NCI-H146 (cell line): ENCODE measurements at places on chromosomes 4 and X.

DNA sequence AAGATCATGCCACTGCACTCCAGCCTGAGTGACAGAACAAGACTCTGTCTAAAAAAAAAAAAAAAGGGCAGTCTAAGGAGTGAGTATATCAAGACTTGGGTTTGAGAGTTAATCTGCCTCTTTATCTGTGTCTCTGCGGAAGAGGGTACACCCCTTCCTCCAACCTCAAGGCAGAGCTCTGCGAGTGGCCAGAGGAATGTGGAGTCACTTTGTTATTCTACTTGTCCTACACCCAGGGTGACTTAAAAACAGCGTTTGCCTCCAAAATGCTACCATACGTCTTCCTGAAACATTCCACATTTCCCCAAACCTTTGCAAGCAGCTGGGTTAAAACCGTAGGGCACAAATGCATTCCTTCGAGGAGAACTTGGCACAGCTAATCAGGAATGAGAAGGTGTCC lies 199.9 kb downstream of the SHOX start:
- no peak for DNase-seq

- DNase-seq: no peak
Observed at GRCh38 chrX:122501652-122502051, 682.4 kb upstream of the GRIA3 start.

- no peak for DNase-seq
Observed at GRCh38 chr4:161540265-161540664, 623.5 kb downstream of the FSTL5 start.

DNA sequence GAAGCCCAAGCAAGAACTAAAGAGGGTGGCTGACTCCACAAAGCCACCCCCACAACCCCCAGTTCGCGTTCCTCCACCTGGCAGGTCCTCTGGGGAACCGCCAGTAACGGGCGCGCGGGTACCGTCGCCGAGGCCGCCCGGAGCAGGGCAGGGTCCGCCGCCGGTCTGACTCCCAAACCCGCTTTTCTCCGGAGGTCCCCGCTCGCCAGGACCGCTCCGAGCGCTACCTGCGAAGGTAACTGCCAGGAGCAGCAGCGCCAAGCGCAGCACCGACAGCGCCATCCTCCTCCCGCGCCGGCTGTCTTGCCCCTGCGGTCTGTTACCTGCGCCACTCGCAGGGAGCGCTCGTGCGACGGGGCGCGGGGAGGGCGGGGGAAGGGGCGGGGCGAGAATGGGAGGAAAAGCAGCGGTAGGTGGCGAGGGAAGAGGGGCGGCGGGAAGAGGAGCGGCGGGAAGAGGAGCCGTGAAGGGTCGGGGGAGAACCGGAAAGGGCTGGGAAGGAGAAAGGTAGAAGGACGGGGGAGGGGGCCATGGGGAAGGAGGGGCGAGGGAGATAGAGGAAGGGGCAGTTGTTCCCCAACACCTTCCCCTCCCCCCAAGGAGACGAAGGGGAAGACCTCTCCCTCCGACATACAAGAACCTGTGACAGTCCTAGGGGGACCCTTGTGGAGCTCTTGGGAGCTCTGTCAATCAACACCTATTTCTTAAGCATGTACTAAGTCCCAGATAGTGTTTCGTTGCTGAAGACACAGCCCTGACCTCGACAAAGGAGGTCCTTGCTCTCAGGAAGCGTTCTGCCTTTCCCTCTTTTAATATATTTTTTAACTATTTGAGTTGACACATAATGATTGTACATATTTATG lies at the start of gene SPINK2:
SPINK2 (minus strand) TSS at position 321 of the 863 bp plus-strand sequence; CDS start at position 282, 39 bp downstream.
- peak; percentile 36 for DNase-seq

- DNase-seq: no peak
Observed at GRCh38 chr4:7045961-7046921, 3.1 kb downstream of the TADA2B start.

DNA sequence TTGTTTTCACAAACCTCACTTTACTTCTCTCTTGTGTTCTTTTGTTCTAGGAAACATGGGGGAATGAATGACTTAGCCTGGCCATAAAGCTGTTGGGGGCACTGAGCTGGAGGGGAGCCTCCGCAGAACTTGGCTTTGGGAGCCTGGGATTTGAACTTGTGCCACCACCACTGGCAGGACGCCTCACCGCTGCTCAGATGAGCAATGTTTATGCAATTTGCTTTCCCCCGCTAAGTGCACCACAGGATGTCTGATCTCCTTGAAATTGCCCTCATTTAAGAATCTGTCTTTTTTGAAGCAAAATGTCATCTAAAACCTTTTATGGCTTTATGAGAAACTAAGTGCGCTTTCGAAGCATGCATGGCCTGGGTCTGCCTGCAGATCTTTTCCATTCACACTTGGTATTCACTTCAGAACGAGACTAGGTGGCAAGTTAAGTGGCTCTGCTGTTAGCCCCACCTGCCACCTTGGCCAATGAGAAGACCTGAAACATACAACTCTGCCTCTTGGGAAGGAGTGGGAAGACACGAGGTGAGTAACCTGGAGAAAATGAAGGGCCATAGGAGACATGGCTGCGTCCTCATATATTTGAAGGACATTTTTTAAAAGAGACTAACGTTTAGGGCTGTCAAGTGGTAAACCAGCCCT lies 119.3 kb downstream of the LDB2 start:
- DNase-seq: no peak

DNA sequence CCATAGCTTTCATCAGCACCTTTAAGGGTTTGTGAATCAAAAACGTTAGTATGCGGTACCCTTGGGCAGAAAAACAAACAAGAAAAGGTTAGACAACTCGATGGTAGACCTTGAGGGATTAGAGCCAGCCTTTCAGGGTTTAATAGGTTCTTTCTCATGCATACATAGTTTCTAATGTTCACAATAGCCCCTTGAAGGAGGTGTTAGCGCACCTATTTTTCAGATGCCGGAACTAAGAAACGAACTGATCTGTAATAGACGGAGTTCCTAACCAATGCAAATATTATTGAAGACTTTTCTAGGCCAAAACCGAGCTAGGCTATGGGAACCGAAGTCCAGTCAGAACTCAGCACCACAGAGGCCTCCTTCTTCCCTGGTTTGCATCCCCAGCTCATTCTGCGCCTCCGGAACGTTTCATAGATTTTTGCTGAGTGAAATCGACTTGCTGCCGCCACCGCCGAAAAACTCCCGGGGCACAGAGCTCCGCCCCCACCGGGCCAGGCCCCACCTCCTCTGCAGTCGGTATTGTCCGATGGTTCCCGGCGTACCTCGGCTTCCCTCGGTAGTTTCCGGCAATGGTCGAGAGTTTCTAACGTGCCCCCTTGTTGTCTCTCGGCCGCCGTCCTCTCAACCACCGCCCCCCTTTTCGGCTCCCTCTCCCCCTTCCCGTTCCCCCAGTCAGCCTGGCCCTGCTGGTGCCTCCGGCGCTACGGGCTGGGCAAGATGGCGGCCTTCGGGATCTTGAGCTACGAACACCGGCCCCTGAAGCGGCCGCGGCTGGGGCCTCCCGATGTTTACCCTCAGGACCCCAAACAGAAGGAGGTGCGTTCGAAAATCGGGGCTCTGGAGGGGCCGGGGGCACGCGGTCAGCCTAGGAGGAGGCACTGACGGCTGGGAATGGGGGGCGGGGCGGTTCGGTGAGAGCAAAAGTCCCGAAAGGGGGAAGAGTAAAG lies at the start of gene MED12:
MED12 (plus strand) TSS at position 565 of the 953 bp plus-strand sequence; CDS start at position 724, 159 bp downstream.
- DNase-seq: peak; percentile 84

DNA sequence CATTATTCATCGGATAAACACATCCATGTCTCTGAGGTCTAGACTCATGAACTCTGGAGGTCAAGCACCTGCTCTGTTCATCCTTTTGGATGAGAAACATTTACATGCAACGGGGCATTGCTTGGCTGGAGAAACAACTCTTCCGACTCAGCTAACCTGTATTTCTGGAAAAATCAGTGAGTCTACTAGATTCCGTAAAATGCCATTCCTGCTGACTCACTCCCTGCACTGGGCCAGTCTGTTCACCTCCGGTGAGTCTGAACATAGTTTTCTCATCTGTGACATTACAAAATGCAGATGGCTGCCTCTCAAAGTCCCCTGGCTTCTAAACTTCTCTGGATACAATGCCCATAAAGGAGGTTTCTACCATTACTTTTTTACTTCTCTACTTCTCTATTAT lies 185.7 kb upstream of the HS3ST1 start:
- no peak for DNase-seq
